ENCODE measurements at places on chromosomes 1 and 21.

DNA sequence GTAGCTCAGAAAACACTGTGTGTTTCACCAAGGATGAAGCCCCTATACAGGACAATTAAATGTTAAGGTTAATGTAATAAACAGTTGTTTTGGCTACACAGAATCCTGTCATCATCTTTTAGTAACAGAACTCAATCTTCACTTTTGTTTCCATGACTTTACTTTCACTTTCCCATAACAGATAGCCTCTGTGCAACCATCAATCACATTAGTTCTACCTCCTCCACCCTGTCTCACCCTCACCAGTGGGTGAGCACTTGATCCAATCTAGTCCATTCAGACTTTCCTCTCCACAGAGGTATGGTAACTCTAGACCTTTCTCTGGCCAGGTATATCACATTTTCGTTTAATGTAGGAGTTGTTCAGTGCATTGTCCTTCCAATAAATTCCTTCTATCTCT, 1018.5 kb downstream of the ADGRL2 start:
- DNase-seq: no peak

- no peak for DNase-seq
Observed at GRCh38 chr1:114111731-114112641, 41.7 kb downstream of the SYT6 start.

- no peak for DNase-seq
Observed at GRCh38 chr1:36653850-36654249, 171.1 kb upstream of the CSF3R start.

DNA sequence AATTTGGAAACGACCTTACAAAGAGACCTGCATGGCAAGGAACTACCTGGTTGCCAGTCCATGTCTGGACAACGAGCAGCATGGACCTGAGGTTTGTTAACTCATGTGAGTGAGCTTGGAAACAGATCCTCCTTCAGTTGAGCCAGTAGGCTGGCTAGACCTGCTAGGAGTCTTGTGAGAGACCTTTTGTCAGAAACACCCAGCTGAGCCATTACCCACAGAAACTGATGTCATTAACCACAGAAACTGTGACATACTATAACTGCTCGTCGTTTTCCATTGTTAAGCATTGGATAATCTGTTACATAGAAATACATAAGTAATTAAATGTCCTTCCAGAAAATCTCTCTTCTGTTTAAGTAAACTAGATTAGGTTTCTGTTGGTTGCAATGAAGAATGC, 211.1 kb upstream of the C21orf91 start:
- DNase-seq: no peak

DNA sequence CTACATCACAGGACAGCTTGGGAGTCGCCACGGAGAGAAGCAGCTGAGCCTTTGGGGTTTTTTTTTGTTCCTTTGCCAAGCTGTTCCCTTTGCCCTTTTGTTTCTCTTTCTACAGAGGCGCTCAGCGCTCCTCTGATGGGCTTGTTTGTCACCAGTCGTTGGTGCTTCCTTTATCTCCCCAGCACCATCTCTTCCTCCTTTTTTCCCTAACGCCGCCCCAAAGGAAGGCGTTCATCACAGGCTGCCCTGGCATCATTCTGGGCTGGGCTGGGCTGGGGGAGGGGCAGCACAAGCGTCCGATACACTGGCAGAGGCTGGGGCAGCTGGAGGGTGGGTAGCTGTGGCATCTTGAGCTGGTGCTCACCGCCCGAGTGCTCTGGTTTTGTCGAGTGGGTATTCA, 10.5 kb downstream of the IGSF21 start:
- DNase-seq: no peak

DNA sequence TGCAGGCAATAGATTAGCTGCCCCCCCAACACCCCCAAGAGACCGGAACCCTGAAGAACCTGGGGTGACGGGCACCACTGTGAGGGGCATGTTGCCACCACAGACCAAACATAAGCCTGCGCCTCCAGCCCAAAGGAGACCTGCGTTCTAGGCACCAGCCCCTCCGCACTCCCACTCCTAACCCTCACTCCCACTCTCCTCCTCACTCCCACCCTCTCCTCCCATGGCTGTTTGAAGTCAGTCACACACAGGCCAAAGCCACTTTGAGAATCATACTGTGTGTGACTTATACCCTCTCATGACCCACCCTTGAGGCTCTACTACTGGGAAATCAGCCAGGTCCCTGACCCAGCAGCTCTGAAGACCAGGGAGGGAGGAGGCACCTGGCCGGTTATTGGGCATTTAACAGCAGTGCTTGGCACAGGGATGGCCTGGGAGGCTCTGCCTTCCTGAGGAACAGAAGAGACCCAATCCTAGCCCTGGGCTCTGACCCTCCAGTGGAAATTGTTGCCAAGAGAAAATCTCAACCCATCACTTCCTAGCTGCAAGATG, 43.5 kb downstream of the FBXO2 start:
- DNase-seq: no peak

GRCh38 chr1:154434346-154435085, 29.4 kb downstream of the IL6R start:
- no peak for DNase-seq

All from esophagus squamous epithelium (tissue), 5 donors.